ENCODE measurements at places on chromosomes 7 and 10.

DNA sequence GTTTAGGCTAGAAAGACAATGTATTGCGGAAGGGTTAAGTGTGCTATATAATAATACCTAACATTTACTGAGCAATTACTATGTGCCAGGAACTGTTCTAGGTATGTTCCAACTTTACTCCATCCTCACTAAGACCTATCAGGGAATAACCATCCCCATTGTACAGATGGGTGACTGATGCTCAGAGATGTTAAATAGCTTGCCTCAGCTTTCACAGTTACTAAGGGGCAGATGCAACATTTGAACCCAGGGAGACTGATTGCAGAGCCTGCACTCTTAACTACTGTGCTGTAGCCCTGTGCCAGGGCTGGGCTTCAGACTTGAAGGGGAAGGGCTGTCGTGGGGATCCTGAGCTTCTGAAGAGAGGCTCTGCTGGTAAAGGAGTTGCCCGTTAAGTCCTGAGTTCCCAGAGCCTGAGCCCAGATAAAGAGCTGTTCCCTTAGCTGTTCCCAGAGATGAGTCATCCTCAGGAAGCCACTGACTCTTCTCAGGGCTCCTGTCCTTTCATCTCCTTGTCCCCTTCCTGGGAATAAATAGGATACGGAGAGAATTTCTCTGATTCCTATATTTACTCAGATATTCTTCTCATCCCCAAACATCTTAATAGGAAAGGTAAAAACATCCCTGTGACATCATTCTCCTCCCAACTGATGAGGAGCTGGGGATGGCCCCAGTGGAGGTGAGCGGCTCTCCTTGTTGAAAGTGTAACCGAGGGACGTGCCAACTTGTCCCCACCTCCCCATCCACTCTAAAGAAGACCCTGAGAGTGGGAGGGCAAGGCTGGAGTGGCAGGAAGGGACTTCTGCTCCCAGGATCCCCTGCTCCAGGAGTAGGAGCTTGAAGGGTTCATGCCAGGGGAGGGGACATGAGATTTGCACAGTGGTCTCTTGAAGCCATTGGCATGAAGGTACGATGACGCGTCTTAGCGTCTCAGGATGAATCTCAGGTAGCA is 28.0 kb upstream of the HABP2 start:
- no peak for DNase-seq

DNA sequence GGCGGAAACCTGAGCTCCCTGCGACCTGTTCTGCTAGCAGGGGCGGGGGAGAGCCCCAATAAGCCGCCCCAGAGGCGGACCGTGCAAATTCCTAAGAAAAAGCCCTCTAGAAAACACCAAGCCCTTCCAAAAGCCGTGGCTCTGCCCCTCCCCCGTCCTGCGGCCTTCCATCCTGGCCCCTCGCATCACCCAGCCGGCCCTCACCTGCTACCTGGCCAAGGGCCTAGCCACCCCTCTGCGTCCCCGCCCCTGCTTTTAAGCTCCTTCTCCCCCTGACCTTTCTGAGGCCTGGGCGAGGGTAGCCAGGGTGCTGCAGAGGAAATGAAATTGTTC is 24.9 kb downstream of the SKIDA1 start:
- no peak for DNase-seq

GRCh38 chr7:47192978-47193377 is 388.9 kb downstream of the TNS3 start:
- DNase-seq = no peak

DNA sequence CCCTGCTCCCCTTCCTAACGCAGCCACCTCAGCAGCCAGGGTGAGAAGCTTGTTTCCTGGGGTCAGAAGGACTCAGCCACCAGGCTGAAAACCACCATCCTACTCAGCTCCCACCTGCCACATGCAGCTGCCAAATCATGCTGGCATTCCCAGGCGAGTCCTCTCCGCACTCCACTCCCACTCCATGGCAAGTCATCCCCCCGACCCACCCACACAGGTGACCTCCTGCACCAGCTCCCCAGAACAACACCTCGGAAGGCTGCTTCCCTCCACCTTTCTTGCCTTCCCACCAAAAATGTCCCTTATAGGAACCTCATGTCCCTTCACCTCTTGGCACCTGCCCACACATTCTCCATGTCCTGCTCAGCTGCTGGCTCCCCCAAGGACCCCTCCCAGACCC is 4.6 kb downstream of the PDAP1 start:
- DNase-seq = no peak

- no peak for DNase-seq
Observed at GRCh38 chr7:132972745-132973144, 109.1 kb downstream of the CHCHD3 start.

DNA sequence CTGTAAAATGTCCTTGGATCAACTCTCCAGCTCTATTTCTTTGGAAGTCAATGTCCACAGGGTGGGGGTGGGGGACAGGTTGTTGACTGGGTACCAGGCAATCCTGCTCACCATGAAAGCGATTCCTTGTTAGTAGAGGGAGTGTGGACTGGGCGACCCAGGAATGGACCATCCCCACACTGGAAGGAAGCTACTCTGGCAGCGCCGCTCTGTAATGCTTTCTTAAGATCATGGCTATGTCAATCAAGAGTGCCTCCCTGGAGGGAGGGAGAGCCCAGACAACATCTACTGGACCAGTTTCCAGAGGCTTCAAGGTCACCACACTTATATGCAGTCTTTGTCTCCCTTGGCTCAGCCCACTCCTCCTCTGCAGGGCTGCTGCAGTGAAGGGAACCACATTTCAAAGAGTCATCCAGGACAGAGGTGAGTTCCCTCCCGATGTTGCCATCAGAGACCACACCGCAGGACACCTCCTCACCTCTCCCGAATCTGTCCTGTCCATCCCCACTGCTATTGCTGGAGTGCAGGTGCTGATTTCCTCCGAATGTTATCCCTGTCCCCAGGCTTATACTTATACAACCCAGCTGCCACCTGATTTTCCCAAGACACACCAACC is 6.9 kb downstream of the GIMAP5 start:
- DNase-seq = no peak

All from suppressor macrophage treated with lipopolysaccharide for 4 hours (primary cell).